ENCODE measurements at places on chromosomes 2 and 18.

GRCh38 chr2:235433860-235434259, 60.0 kb upstream of the AGAP1 start:
- no peak for DNase-seq

DNA sequence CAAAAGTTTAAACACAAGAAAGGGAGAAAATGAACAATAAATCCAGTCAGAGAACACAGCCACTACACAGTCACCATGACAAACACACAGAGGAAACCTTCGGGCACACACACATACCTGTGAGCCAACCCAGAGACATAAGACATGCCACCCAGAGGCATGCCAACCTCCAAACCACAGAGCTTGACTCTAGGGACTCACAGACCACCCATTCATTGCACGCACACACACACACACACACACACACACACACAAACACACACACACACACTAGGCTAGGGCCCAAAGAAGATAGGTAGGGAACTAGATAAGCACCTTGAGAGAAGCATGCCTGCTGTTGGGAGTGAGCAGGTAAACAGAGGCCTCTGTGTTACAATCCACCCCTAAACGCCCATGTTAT, 9.1 kb downstream of the SIX3 start:
- no peak for DNase-seq

DNA sequence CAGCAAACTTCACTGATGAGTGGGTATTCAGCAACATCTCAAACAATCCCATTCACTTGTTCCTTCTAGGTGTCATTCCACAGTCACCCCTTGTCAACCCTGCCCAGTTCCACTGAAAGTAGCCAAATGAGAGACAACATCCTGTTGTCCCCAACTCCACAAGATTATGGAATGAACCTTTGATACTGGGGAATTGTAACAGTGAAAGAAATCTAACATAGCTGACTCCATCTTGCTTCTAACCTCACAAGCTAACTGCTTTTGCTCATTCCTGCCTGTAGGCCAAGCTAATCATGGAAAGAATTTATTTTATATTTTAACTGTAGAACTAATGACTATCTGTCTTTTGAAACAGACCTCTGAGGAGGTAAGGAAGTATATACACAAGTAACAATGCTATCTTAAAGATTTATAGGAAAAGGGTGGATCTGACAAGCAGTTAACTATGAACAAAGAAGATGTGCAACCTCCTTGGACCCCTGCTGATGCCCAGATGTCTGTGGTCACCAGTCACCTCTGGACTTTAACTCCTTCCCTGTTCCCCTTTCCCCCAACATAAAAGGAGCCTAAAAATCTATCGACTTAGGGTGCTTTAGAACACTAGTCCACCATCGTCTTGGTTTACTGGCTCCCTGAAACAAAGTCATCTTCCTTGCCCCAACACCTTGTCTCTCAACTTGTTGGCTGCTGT, 6.9 kb upstream of the ANXA4 start:
- DNase-seq, result no peak

DNA sequence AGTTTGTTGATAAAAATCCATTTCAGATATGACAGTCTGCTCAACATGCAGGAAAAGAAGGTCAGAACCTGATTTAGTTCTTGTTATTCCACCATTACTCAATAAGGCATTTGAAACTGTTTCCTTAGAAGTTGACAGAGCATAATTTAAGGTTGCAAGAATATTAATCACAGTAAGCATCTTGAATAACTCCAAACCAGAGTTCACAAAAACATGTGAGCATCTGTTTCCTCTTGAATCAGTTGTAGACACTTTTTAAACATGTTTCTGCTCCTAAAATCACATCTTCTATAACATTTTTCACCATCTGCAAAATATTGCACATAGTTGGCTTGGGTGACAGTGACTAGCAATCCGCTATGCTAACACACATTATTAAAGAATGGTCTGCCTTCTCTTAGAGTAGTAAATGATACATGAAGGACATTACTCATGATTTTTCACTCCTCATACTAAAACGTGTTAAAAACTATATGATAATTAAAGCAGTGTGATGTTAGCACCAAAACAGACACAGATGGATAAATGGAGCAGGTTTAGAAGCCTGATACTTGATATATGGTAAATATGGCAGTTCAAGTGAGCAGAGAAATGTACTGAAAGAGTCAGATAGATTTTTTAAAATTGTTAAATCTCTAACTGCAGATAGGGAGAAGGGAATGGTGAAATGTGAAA, 30.3 kb downstream of the AKAIN1 start:
- DNase-seq, result no peak

- no peak for DNase-seq
Observed at GRCh38 chr2:28506112-28506910, 10.5 kb downstream of the PLB1 start.

- DNase-seq, result no peak
Observed at GRCh38 chr18:46423226-46423805, 233.7 kb downstream of the LOXHD1 start.

DNA sequence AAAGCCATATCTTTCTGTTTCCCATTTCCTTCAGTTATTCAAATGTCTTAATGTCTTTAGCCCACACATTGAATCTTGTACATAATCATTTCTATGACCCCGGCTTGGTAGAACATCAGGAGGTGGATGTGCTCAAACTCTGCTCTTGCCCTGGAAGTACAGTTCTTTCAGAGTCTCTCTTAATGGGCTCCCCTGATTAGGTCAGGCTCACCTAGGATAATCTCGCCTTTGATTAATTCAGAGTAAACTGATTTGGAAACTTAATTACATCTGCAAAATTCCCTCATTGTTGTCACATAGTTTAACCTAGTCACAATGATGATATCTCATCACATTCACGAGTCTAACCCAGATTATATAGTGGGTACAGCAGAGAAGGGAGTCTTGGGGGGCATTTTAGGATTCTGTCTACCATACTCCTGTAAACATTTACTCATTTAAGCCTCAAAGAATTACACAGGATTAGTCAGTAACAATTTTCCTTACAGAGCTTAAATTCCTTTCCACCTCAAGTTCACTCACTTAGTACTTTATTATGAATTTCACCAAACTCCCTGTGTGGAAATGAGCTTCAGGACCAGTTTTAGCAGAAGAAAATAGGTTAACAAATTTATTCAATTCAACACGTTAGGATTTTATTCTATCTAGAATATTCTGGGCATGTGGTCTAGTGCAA, 135.5 kb downstream of the FHOD3 start:
- DNase-seq, result no peak

DNA sequence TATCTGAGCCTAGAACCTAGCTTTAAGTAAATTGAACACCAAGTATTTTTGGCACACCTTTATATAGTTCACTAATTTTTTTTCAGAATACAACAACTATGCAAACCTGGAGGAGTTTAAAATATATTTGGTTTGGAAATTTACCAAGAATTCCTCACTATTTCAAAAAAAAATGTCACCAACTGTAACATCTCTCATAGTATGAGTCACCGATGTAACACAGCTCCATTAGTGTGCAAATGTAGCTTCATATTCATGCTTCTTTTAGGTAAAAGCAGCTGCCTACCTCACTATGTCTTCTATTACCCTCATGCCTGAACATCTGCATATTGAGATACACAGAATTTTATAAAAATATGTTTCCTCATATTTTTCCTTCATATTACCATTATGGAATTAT, 80.5 kb downstream of the NRXN1 start:
- no peak for DNase-seq

GRCh38 chr18:7585276-7585670, 18.2 kb downstream of the PTPRM start:
- no peak for DNase-seq

GRCh38 chr2:44285174-44285573, 9.9 kb downstream of the SLC3A1 start:
- no peak for DNase-seq

- DNase-seq, result no peak
Observed at GRCh38 chr2:34578641-34579040, 979.5 kb upstream of the FAM98A start.

- DNase-seq, result no peak
Observed at GRCh38 chr18:61471942-61472341, 138.7 kb downstream of the CDH20 start.

GRCh38 chr2:26609839-26610277, 31.3 kb downstream of the CIB4 start:
- DNase-seq, result no peak

DNA sequence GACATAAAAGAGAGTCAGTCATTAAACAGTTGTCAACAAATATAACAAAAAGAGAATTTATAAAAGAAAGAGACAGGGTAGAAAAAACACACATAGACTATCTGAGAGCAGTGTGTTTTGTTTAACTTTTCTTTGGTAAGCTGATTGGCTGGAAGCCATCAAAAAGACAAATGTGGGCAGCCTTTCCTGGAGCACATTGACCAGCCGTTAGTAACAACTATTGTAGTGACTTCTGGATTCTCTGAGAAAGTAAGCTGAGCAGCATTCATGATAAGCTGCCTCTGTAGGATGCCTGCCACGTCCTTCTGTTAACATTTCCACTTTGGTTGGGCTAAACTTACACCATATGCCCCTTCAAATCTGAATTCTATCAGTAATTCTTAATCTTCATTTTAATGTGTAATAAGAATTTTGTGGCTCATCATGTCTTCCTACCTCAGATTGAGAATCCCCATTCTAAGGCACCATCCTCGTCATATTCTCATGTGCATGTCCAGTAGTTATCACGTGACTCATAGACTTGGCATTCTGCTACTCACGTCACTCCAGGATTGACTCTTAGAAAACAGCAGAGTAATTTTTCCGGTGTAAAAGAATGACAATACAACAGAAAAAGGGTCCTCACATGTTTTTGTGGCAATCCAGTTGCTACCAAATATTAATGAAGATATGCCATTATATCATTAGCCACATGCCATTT, 43.4 kb upstream of the DNAJC10 start:
- peak; percentile 41 for DNase-seq

- DNase-seq, result no peak
Observed at GRCh38 chr18:63236921-63237846, 82.4 kb downstream of the BCL2 start.

DNA sequence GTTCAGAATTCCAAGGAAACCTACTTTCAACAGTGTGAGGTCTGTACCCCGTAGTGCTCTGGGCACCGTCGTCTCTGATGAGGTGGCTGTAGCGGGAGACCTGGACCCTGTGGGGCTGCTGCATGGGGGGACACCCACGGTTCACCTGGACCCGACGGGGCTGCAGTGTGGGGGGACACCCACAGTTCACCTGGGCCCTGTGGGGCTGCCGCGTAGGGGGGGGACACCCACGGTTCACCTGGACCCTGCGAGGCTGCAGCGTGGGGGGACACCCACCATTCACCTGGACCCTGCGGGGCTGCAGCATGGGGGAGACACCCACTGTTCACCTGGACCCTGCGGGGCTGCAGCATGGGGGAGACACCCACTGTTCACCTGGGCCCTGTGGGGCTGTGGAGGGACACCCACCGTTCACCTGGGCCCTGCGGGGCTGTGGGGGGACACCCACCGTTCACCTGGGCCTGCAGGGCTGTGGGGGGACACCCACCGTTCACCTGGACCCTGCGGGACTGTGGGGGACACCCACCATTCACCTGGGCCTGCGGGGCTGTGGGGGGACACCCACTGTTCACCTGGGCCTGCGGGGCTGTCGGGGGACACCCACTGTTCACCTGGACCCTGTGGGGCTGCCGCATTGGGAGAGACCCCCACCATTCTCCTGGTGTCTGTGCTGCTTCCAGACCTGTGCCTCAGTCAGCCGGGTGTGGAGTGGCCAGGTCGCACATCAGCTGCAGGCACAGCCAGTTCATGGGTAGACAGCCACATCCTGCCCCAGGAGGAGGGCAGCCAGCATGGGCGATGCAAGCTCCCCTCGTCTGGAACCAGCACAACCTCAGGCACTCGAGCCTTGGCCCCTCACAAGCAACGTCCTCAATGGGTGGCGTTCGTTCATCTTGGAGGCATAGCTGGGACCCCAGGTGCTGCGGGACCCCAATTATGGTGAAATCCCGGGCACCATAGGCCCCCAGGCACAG, 114.5 kb downstream of the TMEM18 start:
- DNase-seq, result no peak

GRCh38 chr18:74013955-74014354, 133.7 kb downstream of the FBXO15 start:
- no peak for DNase-seq

GRCh38 chr2:69449906-69450305, 12.7 kb upstream of the NFU1 start:
- no peak for DNase-seq

DNA sequence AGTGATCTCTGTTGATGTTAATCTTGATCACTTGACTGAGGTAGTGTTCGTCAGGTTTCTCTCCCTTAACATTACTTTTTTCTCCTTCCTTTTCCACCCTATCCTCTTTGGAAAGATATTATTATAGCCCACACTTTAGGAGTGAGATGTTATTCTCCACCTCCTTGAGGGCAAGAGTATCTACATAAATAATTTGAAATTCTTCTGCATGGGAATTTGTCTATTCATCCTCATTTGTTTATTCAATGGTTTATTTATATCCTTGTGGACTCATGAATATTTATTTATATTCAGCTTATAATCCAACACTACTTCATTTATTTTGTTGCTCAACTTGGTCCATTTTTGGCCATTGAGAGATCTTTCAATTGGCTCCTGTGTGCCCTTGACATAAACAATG, 750.4 kb downstream of the EPHA4 start:
- no peak for DNase-seq

- no peak for DNase-seq
Observed at GRCh38 chr2:198327526-198327925, 523.1 kb downstream of the PLCL1 start.

DNA sequence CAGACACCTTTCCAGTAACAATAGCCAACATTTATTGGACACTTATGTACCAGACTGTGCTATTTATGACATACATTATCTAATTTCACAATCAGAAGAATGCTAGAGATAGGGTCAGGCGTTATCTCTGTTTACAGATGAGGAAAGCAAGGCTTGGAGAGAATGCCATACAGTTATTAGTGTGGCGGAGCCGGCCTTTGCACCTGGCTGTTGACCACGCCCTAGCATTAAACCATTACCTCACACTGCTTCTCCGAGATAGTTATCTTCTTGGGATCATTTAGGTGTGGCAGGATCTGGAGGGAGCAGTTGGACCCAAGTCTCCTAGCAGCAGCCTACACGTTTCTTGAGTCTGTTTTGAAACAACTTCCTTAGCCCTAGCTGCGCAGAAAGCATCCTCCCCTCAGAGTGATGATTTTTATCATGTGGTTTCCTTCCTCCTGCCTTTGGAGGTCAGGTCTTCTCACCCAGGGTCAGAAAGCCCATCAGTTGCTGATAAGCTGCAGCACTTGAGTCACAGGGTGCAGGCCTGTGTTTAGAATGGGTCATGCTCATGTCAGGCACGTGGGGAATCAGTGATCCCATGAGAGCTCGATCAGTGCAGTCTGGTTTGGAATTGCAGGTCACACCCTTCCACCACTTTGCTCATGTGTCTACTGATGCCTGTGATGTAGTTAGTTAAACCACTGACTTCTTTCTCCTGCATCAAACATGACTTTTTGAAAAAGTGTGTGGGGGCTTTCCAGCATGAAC, 118.2 kb downstream of the SPTBN1 start:
- DNase-seq, result no peak

DNA sequence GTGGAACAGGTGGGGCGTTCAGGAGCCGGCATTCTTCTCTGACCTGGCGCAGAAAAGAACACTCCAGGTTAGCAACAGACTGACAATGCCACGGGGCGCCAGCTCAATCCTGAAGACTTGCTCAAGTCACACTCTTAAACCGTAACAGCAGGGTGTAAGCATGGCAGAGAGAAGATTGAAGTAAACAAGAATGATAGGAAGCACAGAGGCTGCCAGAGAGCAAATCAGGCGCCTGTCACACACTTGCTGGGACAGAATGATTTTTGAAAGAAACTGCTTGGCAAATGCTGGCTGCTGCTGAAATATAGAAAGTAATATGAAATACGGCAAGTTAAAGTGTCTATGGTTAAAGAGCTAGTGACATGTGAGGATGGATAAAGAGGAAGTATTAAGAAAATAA, 80.5 kb downstream of the MEP1B start:
- no peak for DNase-seq
